Umbilical cord (tissue), 2 donors: ENCODE measurements at places on chromosomes 1 and 21. TPM values are rescaled to one million over a fixed set of nuclear protein-coding genes. Genes with fewer than 3 reads are reported as not detected.

B3GALT5 gene
- 1.2 TPM for total RNA-seq

TMEM269 gene
- total RNA-seq, result not detected

LIPI gene
- total RNA-seq, result not detected

DNA sequence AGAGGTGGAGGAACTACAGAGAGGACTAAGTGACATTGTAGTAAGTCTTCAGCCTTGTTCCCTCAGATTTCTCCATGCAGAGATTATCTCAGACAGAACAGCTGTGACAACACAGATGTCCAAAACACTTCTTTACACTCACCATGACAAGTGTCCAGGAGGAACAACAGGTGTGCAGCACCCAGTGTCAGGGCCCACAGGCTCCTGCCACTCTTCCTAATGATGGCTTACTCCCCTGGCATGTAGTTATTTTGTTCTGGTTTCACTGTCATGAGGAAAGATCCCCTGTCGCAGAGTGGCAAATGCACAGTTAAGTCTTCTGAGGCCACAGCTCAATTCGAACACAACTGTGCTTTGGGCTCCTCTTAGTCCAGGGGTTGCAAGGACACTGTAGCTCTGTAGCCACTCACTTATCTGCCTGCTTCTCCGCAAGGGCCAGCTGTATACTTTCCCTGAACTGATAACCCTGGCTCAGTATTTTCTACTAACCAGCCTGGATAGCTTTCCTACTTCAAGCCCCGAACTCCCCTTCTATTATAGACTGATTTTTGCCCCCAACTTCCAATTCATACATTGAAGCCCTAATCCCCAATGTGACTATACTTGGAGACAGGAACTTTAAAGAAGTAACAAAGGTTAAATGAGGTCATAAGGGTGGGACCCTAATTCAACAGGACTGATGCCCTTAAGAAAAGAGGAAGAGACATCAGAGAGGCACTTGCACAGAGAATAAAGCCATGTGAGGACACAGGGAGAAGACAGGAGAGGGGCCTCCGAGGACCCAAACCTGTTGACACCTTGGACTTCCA, 11.1 kb downstream of the PDZK1 start:
- no peak for DNase-seq

- DNase-seq, result no peak
Observed at GRCh38 chr1:177181280-177181630, 10.5 kb downstream of the BRINP2 start.

DNA sequence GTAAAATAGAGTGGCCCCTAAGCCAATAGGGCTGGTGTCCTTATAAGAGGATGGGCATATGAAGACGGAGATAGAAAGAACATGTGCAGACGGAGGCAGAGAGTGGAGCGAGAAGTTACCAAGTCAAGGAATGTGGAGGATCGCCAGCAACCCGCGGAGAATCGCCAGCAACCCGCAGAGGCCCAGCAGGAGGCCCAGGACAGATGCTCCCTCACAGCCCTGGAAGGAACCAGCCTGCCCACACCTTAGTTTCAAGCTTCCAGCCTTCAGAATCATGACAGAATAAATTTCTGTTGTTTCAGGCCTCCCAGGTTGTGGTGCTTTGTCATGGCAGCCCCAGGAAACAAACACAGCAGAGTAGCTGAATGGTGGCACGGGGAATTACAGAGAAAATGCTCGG, 9.6 kb downstream of the CLDN14 start:
- DNase-seq, result no peak

GRCh38 chr1:203264052-203264501, 34.6 kb upstream of the CHIT1 start:
- peak; percentile 82 for DNase-seq

- DNase-seq, result no peak
Observed at GRCh38 chr1:85342207-85342606, 65.8 kb upstream of the BCL10 start.

GRCh38 chr1:201506557-201507359, at the start of gene CSRP1:
Gene CSRP1 (minus strand): TSS chr1:201507123. CDS start chr1:201496303, 10,820 bp downstream.
- DNase-seq, result peak; percentile 87

GRCh38 chr21:39263372-39263771, 50.1 kb downstream of the BRWD1 start:
- no peak for DNase-seq

GRCh38 chr1:155974208-155975115, 3.9 kb downstream of the ARHGEF2 start:
- DNase-seq, result no peak
